Activated T-helper 9 cell treated with anti-CD3 and anti-CD28 coated beads, Interleukin-2, amount 50 U/mL, for 16 hours (primary cell): ENCODE measurements at places on chromosomes 7 and 10.

DNA sequence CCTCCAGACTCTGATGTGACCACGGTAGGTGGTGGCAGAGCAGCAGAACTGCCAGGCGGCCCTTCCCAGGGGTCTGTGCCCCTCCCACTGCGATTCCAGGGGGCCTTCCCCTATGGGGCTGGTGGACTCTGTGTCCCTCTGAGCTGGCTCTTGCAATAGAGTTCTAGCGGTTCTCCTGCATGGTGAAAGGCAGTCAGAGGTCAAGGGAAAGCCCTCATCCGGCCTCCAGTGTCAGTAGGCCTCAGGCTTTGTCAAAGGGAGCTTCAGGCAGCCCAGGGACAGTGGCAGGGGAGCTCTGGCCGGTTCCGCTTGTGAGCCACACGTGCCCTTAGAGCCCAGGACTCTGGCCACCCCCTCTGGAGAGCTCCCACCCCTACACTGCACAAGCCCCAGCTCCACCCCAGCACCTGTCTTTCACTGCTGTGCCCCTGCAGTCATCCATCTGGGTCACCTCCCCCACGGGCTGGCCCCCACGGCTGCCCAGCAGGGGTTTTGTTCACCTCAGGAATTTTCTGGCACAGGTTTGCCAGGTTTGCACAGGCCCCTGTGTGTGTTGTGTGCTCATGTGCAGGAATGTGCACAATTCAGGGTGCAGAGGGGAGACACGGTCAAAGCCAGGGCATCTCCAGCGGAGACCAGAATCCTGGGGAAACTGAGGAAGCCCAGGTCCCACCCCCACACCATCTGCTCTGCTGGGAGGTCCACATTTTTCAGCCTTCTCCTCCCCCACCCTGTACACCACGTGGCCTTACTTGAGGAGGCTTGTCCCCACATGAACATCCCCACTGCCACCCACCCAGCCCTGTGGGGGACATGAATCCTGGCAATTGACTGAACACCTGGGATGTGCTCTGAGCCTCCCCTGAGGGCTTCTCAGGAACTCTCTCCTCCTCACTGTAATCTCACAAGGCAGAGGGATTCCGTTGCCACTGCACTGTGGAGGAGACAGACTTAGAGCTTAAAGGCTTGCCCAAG lies 23.8 kb downstream of the C10orf105 start:
- DNase-seq = no peak

DNA sequence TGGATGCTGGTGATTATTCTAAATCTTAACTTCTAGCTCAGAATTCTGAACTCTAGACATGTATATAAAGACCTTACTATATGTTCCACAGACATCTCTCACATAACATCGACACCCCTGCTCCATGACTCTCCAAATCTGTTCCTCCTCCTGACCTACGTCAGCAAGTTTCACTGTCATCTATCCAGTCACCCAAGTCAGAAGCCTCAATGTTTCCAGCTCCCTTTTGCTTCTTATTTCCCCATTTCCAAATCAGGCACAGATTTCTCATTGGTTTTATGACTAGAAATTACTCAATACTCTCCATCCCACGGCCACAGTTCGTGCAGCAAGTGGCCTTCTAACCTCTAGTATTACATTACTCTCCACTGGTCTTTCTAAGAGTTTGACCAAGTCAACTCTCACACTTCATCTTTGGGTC lies 28.5 kb downstream of the EPC1 start:
- no peak for DNase-seq

- no peak for DNase-seq
Observed at GRCh38 chr10:77692782-77693181, 55.2 kb upstream of the KCNMA1 start.

DNA sequence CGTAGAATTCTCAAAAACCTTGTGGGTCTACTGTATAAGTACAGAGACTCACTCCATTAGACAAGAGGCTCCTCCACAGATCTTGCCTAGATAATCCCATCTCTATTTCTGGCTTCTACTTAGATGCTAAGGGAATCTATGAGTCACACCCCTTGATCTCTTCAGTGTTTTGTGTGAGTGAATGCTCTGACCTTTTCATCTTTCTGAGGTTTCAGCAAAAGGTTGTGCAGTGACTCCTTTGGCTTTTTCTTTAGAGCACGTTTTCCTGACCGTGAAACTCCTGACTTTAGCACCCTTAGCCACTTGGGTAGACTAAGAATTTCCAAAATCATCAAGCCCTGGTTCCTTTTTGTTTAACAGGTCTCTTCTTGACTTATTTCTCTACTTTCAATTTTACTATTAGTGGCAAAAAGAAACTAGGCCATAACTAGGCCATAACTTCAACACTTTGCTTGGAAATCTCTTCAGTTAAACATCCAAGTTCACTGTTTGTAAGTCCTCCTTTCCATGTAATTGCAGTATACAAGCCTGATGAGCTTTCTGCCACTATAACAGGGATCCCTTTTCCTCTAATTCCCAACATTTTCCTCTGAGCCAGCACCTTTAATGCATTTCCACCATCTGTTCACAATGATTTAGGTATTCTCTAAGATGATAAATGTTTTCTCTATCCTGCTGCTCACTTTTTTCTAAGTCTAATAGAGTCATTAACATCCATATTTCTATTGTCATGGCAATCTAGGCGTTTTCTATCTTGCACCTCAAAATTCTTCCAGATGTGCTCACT lies 19.4 kb downstream of the COPG2 start:
- DNase-seq = no peak

- no peak for DNase-seq
Observed at GRCh38 chr7:44736896-44737295, 11.8 kb upstream of the ZMIZ2 start.

DNA sequence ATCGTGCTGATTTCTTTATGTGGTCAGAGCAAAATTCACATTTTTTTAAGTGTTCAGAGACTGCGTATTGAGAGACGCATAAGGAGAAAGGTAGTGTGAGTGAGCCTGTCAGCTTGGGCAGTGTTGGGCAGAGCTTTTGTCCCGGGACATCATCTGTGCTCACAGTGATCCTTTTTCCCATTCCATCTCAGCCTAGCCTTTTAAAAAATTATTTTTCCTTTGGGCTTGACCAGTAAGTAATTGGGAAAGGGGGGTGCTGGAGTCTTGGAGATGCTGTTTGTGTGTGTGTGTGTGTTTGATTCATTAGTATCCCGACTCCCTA lies 1.5 kb downstream of the NRF1 start:
- no peak for DNase-seq

- no peak for DNase-seq
Observed at GRCh38 chr7:32887395-32887794, 4.2 kb downstream of the KBTBD2 start.

DNA sequence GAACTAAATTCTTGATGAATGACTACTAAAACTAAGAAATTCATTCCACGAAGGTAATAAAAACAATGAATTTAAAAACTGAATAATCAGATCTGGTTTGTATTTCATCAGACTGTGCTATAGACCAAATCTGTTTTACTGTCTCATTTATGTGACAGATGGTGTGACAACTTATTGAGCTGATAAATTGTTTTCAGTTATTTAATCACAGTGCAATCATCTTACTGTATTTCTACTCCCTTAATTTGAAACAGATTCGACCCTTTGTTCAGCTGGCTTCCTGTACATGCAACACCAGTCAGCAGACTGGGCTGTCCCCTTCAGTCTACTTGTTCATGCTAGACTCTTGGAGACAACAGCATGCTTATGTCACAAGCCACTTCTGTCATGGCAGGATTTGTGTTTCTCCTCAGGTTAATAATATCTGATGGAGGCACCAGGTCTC lies 150.9 kb downstream of the MBL2 start:
- DNase-seq = no peak

- DNase-seq = no peak
Observed at GRCh38 chr10:26499426-26499825, 61.3 kb downstream of the APBB1IP start.

GRCh38 chr7:53351681-53352080 lies 316.2 kb downstream of the POM121L12 start:
- no peak for DNase-seq

- DNase-seq = no peak
Observed at GRCh38 chr10:132582771-132583170, 45.2 kb downstream of the INPP5A start.

GRCh38 chr7:83849131-83849530 lies 200.2 kb upstream of the SEMA3E start:
- no peak for DNase-seq

DNA sequence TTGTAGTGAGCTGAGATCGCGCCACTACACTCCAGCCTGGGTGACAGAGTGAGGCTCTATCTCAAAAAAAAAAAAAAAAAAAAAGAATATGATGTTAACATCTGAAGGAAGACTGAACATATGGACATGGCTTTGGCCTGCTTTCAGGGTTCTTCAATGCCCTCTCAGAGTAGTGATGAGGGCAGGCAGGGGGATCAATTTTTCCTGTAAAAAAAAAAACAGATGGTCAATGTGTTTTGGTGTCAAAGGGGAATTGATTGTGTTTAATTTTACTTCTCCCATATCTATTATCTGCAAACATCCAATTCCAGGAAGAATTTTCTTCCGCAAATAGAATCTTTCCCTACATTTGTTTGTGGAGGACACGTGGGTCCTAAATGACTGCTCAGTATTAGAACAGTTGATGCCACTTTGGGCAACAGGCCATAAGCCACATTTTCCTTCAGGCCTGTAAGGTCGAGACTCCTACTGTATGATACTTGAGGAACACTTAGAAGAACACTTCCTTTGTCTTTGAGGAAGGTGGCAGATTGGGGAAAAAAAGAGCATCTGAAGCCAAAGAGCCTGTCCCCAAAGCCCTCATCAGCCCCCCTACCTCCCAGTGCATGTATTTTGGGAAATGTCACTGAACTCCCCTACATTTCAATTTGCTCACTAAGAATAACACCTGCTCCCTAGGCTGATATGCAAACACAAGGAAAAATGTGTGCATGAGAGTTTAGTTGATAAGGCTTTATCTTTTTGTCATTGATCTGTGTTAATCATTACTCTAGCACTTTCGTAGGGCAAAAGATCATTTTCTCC lies 28.3 kb downstream of the MGAM2 start:
- DNase-seq = no peak

- no peak for DNase-seq
Observed at GRCh38 chr10:116912162-116912561, 62.9 kb downstream of the ENO4 start.

GRCh38 chr10:123944661-123945060 lies 53.1 kb upstream of the CPXM2 start:
- no peak for DNase-seq

DNA sequence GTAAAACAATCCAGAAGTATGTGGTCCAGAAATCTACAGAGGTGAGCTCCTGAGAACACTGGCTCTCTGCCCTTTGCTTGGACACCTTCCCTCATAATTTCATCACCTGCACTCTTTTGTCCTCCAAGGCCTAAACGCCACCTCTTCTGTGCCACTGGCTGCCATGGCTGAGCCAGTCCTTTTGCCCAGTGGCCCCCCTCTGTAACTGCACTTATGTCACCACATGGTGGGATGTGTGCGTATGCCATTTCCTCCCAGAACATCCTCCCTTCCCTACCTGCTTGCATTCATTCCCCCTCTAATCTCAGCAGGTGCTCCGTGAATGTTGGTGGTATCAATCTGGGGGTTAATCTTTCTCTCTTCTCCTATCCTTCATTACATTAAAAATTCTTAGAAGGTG lies 17.3 kb upstream of the DUSP5 start:
- DNase-seq = no peak

DNA sequence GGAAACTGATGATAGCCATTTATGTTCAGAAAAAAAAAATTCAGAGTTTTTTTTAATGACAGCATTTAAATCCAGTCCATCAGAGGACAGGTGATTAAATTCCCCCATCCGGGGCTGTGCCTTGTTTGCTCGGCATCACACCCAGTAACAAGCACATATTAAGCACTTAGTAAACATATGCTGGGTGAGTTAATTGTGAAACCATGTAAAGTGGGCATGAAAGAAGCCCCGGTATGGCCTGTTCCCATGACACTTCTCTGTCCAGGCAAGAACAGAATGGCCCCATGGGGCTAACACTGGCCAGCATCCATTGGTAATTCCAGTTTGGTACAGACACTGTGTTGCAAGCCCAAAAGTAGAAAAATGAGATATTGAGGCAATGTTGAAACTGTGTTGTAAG lies 220.8 kb upstream of the RNF32 start:
- no peak for DNase-seq

DNA sequence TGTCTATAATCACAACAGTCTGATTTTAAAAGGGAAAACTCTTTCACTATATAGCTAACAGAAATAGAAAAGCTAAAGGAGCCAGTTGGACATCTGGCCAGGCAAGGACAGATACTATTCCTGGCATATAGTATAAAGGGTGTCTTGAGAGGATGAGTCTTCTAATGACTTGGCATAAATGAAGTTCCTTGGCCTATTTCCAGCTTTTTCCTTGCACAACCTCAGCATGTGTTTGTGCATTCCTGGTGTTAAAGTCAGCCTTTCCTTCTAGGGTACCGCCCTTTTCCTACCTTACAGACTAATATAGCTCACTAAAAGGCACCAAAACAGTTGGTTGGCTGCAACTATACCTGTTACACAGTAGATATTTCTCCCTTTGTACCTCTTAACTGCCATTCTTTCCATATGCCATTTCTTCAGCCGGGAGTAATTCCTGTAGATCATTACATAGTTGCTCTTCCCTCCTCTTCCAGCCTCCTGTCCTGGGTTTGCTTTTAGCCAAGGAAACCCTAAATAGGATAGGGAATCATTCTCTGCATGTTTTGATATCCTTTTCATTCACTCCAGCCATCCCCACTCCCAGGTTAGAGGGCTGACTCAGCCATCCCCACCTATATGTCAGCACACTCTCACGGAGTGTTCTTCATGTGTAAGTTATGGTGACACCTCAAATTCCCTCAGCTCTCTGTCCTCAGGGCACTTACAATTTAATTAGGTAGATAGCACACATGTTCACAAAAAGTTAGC lies 102.1 kb upstream of the MDFIC start:
- DNase-seq = no peak

DNA sequence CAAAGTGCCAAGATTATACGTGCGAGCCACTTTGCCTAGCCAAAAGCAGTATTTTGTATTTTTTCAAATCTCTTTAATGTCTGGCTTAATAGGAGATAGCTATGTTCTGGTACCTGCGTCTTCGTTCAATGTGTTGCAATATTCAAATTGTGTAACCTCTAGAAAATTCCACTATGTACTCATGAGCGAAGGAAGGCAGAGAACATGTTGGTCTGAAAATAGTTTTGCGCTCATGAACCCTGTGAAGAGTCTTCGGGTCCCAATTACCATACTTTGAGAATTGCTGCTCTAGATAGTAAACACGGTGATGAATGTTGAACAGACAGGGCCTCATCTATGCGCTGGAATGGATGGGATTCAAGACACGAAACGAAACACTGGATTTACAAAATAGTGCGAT lies 2.7 kb upstream of the SUV39H2 start:
- DNase-seq = no peak
